ENCODE measurements at places on chromosomes 5 and 9.

DNA sequence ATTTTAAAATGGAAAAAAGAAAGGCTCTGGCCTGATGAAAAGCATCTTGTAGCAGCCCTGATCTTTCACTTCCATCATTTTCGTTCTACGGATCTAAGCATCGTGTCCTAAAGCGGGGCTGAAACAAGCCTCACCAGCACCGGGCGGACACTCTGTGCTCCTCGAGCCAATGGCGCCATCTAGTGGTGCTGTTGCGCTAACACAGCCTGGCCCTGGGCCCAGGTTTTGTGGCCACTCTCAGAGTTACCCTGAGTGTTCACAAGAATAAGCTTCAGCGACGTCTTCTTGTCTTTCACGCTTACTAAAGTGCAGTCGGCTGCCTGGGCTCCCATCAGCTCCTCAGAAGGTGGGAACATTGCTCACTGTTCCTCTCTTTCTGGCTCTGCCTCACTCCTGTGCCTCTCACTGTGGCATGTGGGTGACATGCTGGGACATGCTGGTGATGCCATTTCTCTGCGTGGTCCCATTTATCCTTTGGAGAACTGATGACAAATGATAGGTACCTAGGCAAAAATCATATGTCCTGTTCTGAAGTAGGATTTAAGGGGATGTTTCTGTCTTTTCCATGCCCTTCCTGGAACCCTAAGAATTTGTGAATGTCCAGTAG is 32.7 kb downstream of the DMRT3 start:
- peak; percentile 56 for DNase-seq

- DNase-seq = no peak
Measured at GRCh38 chr5:1002836-1003235, 5.8 kb upstream of the NKD2 start.

- no peak for DNase-seq
Measured at GRCh38 chr5:168603746-168604145, 24.6 kb upstream of the PANK3 start.

GRCh38 chr9:137357166-137357565 is 55.1 kb upstream of the NRARP start:
- no peak for DNase-seq

DNA sequence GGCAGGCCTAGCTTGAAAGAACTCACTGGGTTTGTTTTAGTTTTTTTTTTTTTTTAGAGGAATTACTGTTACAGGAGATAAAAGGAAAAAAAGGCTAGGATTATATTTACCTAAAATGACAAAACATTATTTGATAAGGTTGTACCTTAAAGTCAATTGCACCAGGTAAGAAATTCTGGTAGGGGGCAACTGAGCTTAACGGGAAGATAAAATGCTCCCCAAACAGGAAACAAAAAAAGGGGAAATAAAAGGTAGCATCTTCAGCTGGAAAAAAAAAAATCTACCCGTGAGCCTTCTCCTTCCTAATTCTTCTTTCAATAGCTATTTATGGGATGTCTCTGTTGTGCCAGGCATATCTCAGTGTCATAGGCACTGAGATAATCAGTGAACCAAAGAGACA is 164.5 kb downstream of the PIK3R1 start:
- DNase-seq = no peak

- DNase-seq = no peak
Measured at GRCh38 chr5:133363807-133364587, 248.3 kb downstream of the FSTL4 start.

DNA sequence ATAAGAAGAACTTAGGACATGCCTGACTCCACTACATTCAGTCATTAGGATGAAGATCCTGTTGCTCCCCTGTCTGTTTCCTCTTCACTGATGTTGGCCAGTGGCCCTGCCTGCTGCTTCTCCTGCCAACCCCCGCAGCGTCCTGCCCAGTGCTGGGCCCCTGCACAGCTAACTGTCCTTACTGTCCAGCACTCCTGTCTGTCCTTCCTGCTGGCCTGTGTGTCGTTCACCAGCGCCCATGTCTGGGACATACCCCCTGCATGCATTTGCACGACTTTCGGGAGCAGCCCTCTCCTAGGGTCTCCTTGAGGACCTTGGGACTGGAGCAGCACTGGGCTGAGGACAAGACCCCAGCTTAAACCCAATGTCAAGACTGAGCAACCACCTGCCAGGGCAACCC is 547.6 kb downstream of the BNC2 start:
- DNase-seq = no peak

- DNase-seq = no peak
Measured at GRCh38 chr9:93569621-93570174, 6.7 kb upstream of the PHF2 start.

GRCh38 chr9:129343424-129344375 is 165.6 kb upstream of the IER5L start:
- DNase-seq = no peak

DNA sequence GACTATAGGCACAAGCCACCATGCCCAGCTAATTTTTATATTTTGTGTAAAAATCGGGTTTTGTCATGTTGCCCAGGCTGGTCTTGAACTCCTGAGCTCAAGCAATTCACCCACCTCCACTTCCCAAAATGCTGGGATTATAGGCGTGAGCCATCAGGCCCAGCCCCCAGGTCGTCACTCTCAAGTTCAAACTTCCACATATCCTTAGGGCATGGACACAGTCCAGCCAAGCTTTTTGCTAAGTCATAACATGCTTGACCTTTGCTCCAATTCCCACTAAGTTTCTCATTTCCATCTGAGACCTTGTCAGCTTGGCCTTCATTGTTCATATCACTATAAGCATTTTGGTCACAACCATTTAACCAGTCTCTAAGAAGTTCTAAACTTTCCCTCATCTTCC is 43.9 kb upstream of the ARAP3 start:
- no peak for DNase-seq

DNA sequence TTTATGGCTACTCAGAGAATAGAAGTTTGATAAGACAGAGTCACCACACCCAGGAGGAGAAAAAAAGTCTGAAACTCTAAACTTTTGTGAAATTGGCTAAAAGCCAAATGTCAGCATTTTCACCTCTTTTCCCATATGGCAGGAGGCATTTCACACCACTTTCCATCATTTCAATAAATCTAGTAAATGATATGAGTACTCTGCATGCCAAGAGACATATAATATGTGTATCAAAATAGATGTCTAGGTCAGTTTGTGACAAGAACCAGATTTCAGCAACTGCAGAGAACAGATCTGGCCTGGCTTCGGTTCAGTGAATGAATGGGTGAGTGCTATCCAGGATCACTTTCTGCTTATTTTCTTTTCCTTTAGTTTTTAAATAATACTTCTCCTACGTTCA is 470.8 kb downstream of the ENC1 start:
- no peak for DNase-seq

GRCh38 chr5:16561660-16562059 is 55.1 kb downstream of the RETREG1 start:
- DNase-seq = no peak

GRCh38 chr5:173670130-173670651 is 53.7 kb upstream of the BOD1 start:
- no peak for DNase-seq

DNA sequence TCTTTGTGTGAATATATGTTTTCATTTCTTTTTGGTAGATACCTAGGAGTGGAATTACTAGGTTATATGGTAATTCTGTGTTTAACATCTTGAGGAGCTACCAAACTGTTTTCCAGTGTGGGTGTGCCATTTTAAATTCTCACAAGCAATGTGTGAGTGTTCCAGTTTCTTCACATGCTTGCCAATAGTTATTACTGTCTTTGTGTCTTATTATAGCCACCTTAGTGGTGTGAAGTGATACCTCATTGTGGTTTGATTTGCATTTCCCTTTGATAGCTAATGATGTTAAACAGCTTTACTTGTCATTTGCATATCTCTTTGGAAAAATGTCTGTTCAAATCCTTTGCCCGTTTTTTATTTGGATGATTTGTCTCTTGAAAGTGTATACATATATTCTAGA is 513.0 kb downstream of the TMEM38B start:
- no peak for DNase-seq

DNA sequence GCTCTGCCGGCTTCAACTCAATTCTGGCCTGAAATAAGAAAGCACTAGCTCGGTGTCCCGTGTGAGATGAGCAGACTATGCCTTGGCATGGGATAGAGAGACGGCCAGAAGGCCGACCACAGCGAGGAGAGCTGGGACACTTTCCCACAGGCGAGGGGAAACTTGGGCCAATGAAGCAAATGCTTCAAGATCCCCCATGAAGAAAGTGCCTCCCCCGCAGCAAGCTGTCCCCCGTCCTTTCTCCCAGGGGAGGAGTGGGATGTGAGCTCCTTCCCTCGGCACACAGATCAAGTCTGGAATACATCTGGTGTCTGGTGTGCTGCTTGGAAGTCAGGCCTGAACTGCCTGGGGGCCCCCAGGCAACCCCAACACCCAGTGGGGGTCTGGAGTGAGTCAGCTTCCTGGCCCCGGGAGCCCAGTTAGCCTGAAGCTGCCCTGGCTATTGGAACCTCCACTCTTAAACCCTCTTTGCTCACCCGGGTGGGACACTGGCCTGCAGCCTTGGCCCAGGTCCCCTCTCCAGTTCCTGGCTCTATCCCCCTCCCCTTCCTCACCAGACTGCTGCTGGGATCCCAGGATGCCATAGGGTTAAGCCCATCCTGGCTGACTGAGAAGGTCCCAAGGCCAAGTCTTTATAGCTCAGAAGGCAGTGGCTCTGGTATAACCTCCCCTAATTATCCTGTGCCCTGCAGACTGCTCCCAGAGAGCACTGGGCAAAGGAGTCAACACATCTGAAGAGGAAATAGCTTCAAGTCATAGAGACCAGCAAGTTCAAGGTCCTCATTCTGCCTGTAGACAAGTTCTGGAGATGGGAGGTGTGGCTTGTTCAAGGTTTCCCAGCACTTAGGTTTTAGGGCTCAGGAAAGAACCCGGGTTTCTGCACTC is 205.3 kb downstream of the TTLL11 start:
- no peak for DNase-seq

GRCh38 chr9:127050591-127051001 is 71.8 kb downstream of the ANGPTL2 start:
- no peak for DNase-seq

- DNase-seq = no peak
Measured at GRCh38 chr5:1673042-1673677, 126.5 kb downstream of the MRPL36 start.

- peak; percentile 34 for DNase-seq
Measured at GRCh38 chr9:112751056-112751795, 666 bp downstream of the SNX30 start.

- no peak for DNase-seq
Measured at GRCh38 chr5:54090495-54091120, 219.8 kb downstream of the ARL15 start.

GRCh38 chr5:167916261-167916691 is 375.2 kb upstream of the WWC1 start:
- no peak for DNase-seq

- no peak for DNase-seq
Measured at GRCh38 chr9:134591573-134591981, 50.0 kb upstream of the COL5A1 start.

GRCh38 chr5:982377-983237 is 26.0 kb upstream of the NKD2 start:
- no peak for DNase-seq

DNA sequence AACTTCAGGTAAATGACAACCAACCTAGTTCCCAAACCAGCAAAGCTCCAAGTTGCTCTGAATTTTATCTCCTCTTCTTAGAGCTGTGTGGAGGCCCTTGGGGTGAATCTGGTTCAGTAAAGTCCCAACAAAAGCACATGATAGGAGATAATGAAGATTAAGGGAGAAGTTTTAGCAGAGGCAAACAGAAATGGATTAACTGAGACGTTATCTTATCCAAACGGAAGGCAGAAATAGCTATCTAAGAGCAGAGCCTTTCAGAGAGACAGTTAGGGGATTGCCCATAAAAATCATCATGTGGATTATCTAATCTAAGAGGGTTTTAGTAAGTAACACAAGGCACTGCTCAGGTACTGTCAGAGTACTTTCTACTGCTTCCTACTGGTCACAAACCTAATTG is 183.9 kb upstream of the ZNF618 start:
- DNase-seq = no peak

DNA sequence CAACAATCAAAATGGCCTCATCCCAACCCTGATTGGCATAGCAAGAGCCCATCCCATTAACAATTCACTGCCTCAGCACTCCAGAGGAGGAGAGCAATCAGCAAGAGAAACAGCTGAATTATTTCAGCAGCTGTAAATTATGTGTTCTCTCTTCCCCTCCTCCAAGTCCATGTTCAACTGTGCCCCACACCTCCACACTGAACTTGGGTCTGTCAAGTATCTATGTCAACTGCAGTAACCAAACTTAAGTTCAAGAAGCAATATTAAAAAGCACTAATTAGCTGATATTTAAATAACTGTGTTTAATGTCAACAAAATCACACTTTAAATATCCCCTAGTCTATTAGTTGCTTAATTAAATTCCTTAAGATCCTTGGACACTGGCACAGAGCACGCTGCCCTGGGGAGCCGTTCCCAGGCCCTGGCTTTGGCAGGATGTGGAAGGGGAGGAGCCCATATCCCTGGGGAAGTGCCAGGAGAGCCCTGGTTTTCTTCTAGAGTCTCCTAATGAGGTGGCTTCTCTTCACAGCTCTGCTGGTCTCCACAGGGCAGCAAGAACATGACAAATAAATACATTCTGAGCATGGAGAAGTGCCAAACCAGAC is 50.6 kb downstream of the SIL1 start:
- DNase-seq = no peak

GRCh38 chr9:111150181-111150580 is 111.9 kb upstream of the LPAR1 start:
- DNase-seq = no peak

- no peak for DNase-seq
Measured at GRCh38 chr5:2030131-2030530, 147.4 kb upstream of the IRX4 start.

DNA sequence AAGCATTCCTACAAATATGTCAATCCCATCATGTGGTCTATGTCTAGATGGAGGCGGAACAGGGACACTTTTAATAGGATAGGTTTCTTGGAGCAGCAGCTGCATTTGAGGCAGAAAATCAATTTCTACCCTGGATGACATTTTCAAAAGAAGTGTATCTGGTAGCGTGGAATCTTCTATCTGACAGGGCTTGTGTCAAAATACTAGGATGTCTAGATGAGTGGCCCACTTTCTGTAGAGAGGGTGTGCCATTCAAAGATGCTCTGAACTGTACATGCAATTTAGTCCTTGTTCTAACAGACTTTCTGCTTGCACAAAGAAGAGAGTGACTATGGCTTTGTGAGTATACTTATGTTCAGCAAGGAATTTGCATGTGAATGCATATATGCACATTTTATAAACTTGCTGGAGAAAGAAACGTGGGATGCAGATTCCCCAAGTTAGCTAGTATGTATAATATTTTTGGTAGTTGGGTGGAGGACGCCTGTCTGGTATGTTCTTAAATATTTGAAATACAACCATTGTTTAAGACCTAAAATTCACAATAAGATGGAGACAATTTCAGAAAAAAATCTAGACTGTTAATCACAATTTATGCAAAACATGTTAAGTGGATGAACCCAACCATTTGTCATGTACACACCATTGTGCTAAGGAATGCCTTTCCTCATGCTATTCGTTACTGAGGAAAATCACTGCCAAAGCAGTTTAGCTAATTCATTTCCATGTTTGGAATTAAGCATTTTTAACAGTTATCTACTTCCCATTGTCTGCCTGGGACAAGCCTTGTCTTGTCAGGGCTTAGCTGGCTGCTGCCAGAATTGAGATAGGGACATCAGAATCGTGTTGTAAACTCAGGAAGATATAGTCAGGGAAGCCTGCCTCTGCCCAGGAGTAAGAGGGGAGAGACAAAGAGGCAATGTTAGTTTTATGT is 129.1 kb upstream of the MEF2C start:
- no peak for DNase-seq

- DNase-seq = no peak
Measured at GRCh38 chr9:129422843-129423192, 198.1 kb downstream of the C9orf50 start.

GRCh38 chr5:115616472-115616871 is 9.4 kb downstream of the TMED7 start:
- no peak for DNase-seq

All from stimulated activated CD8-positive, alpha-beta memory T cell treated with anti-CD3 and anti-CD28 coated beads, Interleukin-7, amount 100 ng/mL, for 48 hours (primary cell).